A172 (cell line): ENCODE measurements at places on chromosomes 12 and 14. TPM values are rescaled to one million over a fixed set of nuclear protein-coding genes. Genes with fewer than 3 reads are reported as not detected.

DNA sequence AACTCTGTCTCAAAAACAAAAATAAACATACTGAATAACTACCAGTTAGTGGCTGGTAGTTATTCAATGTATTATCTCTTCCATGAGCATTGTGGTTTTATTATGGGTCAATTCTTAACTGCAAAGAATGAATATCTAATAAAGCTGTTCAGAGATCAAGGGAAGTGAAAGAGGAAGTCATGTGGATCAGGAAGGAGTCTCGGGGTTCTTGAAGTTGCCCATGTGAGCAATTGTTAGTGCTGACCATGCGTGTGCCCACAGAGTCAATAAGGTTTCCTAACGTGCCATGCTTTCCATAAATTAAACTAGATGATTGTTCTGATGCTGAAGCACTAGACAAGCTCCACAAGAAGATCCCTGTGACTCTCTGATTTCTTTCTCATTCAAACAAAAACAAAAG lies 136.5 kb upstream of the CPSF6 start:
- DNase-seq = no peak

The GCN1 gene
- total RNA-seq = 41.5 and 43.4 TPM in 2 replicates

The MYO1H gene
- not detected in 2 replicates for total RNA-seq

DNA sequence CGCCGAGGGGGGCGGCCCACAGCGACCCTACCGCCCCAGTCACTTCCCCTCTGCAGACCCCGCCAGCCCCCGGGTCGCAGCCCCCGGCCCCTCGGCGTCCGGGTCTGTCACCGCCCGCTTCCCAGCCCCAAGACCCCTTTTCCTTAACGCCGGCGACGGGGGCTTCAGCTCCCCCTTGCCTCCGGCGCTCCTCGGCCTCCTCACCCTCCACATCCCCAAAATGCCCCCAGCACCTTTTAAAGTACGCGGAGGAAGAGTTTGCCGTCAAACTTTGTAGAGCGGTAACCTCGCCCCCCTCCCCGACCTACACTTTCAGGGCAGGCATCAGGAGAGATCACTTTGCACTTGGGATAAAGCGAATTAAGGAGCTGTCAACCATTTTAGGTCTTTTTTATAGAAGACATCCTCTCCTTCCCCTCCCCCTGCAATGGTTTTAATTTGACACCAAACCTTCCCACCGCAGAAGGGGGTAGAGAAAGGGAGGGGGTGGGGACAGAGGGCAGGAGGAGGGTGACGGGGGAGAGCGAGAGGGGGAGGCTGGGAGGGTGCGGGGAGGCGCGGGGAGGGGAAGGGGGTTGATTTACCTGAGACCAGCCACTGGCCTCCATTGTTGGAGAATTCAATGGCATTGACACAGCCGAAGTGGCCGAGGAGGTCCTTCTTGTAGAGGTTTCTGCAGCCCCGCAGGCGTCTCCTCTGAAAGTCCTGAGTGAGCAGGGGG lies 578 bp downstream of the DCAF5 start:
- DNase-seq = no peak

The ZNF605 gene
- 2.9 and 4.0 TPM in 2 replicates for total RNA-seq

The SMIM10L1 gene
- 5.2 and 8.0 TPM in 2 replicates for total RNA-seq

The TMEM106C gene
- total RNA-seq = 211 and 295 TPM in 2 replicates

GRCh38 chr12:38713294-38713693 lies 192.1 kb downstream of the CPNE8 start:
- DNase-seq = no peak

- no peak for DNase-seq
Observed at GRCh38 chr12:120562906-120563305, 18.3 kb downstream of the POP5 start.

GRCh38 chr12:91931111-91931510 lies 214.5 kb downstream of the BTG1 start:
- no peak for DNase-seq

The GDF11 gene
- total RNA-seq = 2.6 and 7.0 TPM in 2 replicates

DNA sequence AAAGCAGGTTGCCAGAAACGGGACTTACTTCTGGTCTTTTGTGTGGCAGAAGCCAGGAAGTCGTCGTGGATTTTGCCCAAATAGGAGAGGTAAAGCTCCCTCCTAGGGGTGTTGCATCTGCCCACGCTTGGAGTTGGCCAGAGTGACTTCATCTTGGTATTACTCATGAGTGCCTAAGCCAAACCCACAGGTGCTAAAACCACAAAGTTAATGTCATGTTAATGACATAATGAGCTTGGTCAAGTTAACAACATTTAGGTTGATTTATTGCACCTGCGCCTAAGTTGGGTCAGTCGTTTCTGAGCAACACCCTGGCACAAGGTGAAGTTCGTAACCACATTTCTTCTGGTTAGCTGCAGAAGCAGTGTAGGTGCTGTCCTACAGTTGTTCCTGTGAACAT lies 225.2 kb downstream of the FUT8 start:
- DNase-seq = peak; percentile 34

DNA sequence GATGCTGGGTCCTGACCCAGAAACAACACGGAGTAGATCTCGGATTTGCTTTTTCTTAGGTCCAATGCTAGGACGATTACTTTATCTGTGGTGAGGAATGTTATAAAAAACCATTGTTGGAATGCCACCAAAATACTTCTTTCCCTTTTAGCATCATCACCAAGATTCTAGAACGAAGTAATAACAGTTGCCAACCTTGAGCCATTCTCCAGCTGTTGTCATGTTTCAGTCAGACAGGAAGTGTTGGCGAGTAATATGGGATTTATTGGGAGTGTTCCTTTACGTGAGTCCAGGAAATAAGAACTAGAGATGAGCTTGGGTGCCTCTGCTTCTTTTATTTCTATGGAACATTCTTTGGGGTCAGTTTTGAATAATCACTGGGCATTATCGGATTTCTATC lies 892.9 kb downstream of the DIO2 start:
- no peak for DNase-seq

The KRT80 gene
- total RNA-seq = 65.2 and 75.2 TPM in 2 replicates

The CIDEB gene
- total RNA-seq = not detected in 2 replicates

DNA sequence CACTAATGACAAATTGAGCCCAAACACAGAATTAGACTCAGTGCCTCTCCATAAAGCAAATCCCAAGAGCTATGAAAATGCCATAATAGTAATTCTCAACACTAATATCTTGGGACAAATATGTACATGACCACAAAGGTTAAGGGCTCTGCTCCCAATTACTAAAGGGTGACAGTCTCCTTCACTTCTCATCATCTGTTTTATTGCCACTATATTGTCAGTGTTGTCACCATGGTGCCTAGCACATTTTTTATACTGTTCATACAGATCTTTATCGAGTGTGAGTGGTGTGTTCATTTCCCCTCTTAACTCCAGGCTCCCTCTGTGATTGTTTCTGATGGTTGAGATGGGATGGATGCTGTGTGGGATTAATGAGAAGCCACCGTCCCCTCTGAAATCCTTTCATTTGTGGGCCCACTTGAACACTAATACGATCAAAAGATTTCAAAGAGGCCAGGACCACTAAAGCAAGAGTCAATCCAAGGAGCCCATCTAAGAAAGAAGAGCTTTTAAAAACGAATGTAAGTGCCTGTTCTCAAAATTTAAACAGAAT lies 277.7 kb downstream of the GXYLT1 start:
- DNase-seq = no peak

DNA sequence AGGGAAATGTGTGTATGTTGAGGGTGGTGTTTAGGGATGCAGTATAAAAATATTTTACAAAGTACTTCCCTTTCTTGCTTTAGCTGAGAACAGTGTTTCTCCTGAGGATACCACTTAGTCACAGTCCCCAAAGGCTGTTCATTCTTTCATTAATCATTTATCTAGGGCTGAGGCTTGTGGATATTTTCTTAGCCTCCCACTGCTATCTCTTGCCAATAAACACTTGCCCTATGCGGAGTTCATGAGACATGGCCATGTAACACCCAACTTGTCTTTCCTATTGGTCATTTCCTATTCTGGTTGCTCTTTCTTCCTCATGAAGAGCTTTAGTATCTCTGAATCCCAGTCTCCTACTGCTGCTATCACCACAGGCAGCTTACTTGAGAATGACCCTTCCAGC lies 75.1 kb downstream of the ETNK1 start:
- no peak for DNase-seq

GRCh38 chr12:53729644-53730043 lies 2.4 kb upstream of the CALCOCO1 start:
- DNase-seq = no peak

GRCh38 chr12:129481921-129482320 lies 421.9 kb downstream of the TMEM132D start:
- no peak for DNase-seq

GRCh38 chr12:11886339-11886738 lies 184.4 kb upstream of the BCL2L14 start:
- no peak for DNase-seq

DNA sequence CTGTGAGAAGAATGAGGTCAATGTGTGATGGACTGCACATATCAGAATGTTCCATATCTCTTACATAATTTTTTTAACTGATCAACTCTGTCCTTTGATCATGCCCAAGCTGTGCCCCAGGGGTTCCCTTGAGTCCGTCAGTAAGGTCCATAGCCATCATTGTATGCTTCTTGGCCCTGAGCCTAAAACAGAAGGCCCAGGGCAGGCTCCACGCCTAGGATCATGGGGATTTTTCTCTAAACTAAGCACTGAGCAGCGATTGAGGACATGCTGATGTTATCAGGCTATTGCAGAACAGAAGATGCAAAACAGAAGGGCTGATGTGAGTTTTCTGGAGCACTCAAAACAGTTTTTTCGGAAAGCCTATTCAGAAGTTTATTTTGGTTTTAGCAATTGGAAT lies 20.9 kb downstream of the RNASE9 start:
- no peak for DNase-seq

DNA sequence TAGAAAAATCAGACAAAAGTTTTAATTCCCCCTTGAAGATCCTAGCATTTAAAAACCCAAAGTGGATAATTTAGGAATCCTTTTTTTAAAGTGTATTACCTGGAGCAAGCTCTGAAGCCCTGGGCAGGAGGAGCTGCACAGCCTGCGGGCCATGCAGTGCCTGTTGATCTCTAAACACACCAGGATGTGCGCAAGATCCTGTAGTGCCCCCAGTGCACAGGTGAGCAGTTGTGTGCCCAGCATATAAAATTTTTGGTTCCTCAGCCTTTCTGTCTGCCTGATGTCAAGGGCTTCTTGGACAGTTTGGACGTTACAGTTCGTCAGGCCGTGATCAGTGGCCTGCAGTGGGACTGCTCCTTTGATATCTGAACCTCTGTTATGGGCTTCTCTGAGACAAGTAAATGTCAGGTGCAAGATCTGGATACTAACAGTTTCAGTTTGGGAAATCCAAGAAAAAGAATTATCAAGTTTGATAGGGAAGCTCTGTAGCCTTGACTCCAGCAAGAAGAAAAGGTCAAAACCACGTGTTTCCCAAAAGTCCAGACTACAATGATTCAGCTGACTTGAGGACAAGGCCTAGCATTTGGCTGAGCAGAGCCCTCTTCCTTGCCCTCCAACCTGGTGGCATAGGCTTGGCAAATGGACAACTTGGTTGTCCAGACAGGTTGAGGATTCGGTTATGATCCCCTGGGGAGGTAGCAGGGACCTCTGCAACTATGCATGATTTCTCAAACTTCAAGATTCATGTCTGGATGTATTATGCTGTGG lies 1.0 kb downstream of the ATXN7L3B start:
- no peak for DNase-seq

The ERGIC2 gene
- 122 and 137 TPM in 2 replicates for total RNA-seq

The FLVCR2 gene
- total RNA-seq = 0.59 and 0.65 TPM in 2 replicates

- no peak for DNase-seq
Observed at GRCh38 chr12:123907726-123908476, 64.7 kb downstream of the CCDC92 start.

The IAPP gene
- total RNA-seq = not detected in 2 replicates

DNA sequence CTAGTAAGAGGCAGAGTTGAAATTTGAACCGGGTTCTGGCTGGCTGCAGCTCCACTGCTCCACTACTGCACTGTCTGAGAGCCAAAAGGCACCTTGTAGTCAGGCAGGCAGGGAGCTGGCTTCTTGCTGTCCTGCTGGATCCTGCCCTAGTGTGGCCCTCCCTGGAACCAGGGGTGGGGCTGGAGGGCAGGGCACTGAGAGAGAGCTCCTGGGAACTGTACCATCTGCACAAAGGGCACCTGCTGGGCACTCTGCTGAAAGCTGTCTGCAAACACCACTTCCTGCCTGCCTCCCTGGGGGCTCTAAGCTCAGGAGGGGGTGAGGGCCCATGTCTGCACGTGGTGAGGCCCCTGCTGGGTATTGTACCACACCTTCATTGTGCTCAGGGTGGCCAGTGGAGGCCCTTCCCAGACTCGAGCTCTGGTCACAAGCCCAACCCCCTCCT lies 19.0 kb upstream of the TCL1B start:
- DNase-seq = no peak

DNA sequence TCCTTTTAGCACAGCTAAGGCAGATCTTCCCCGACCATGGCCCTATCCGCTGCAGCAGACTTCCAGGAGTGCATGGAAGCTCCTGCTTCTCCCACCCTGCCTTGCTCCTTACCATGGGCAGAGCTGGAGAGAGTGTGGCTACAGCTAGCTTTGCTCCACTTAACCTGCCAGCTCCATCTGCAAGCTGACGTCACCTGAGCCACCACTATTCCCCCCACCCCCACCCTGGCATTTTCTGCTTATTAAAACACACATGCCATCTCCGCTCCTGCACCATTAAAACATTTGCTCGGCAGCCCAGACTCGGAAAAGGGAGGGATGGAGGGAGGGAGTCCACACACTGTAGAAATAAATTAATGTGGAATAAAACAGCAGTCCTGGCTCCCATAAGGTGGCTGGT lies 67.8 kb downstream of the TUNAR start:
- no peak for DNase-seq

DNA sequence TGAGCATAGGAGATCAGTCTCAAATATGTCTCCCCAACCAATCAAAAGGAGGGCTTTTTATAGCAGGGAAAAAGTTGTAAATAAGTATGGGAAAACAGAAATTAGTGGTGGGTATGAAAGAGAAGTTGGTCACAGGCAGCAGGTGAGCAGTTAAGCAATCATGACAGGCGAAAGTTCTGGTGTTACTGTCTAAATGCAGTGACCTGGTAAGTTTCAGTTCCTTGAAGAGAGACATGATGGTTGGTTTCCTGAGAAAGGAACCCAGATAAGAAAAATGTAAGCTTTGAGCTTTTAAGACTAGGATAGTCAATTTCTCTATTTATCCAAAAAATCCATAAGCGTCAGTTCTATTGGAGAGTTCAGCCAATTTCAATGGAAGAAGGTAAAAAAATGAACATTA lies 466.2 kb upstream of the FLRT2 start:
- DNase-seq = no peak

- DNase-seq = no peak
Observed at GRCh38 chr14:99260116-99260515, 11.9 kb downstream of the BCL11B start.

The FBXL14 gene
- 4.7 and 5.0 TPM in 2 replicates for total RNA-seq

DNA sequence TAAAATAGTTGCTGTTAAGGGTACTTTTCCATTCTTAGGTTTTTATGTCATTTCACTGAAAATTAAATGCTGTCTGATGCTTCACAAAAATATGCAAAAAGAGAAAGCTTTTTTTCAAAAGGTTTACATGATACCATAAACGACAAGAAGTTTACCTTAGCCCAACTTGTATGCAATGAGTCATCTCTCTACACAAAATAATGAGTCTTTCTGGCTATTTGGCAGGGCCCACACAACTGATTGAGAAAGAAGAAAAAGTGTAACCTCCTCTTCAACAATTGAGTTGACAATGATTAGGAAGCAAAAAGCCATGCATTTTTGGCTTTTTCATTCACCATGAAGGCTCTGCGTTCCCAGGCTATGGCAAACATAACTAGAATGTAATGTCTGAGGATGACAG lies 165.4 kb upstream of the CPNE8 start:
- DNase-seq = no peak

- no peak for DNase-seq
Observed at GRCh38 chr12:65673156-65673690, 151.1 kb upstream of the HMGA2 start.

GRCh38 chr12:53613821-53614220 lies 12.4 kb downstream of the ATF7 start:
- DNase-seq = no peak

The GPR68 gene
- total RNA-seq = 0.48 and 0.98 TPM in 2 replicates

- no peak for DNase-seq
Observed at GRCh38 chr12:89826468-89826867, 117.8 kb upstream of the ATP2B1 start.
